ENCODE measurements at places on chromosomes 11 and 22.

DNA sequence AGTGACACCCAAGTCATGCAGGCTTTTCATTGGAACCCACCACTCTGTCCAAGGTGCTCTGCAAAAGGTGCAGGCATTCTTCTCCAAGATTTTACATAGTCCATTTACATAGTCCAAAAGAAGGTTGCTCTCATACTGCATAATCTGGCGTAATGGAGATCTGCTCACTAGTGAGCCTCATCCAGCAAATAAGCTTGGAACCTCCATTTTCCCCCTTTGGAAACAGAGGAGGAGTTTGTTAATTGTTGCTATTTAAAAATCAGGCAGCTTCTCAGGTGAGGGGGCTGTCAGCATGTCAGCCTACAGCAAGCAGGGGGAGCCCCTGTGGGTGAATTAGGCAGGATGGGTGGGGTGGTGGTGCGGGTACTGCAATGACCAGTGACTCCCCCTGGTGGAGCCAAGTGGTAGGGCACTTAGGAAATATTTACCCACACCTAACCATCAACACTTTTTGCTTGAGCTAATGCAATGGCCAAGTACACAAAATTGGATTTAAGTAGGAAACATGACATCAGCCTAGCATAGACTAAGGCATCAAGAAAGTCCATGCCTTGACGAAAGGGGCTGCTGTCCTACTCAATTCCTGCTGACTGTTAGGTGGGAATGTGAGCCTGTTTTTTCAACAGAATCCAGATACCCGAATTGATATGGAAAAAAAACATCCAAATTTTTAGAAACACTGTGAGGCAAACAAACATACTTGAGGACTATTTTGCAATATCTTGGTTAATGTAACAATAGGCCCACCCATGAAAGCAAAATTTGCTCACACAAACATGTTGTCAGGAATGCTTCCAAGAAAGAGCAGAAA is 64.5 kb downstream of the AMBRA1 start:
- DNase-seq = peak; percentile 60

DNA sequence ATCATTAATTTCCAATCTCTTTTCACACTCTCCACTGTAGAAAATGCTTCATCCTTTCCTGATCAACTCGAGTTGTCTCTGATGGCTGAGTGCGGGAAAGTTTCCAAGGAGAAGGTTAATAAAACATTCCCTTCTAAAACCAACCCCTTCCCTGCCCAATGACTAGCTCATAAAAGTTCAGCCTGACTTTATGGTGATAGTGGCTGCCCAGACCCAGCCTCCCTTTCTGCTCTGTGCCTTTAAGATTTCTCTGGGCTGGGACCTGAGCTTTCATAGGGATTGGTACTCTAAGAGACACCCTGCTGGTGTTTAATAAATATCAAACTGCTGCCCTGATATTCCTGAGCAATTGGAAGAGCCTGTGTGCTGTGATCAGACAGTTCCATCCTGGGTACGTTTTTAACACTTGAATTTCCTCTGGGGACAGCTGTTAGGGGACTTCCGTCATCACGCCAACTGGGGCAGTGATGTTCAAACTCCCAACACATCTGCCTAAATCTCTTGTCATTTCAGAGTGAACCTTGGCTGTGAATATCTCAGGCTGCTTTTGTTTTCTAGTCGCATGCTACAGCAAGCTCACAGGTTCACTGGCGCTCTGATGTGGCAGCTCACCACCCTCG is 195.0 kb upstream of the KIRREL3 start:
- no peak for DNase-seq

GRCh38 chr11:85950317-85951048 is 95.3 kb downstream of the CCDC83 start:
- no peak for DNase-seq

GRCh38 chr11:130188585-130189347 is 29.2 kb downstream of the ST14 start:
- DNase-seq = no peak

DNA sequence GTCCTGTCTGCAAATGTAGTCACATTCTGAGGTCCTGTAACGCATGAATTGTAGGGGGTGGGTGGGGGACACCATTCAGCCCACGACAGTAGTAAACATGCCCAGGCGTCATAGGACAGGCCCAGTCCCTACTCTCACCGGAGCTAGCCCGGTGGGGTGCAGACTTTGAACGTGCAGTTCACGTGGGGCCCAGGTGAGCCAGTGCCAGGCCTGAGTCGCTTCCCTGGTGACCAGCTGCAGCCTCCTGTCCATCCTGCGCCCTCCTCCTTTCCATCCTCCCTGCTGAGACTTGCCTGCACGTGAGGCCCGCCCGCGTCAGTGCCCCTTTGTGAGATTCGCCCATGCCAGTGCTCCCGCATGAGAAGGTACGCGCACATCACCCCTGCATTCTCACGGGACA is 116.8 kb downstream of the WNT7B start:
- no peak for DNase-seq

- no peak for DNase-seq
These were observed 14.0 kb downstream of the NOX4 start for GRCh38 chr11:89477175-89477574.

All from lower leg skin (tissue), 4 donors.